ENCODE measurements at places on chromosomes 12 and 14.
A peak's percentile ranks its signal among the peaks of the same experiment; 100 is the strongest.

- DNase-seq = no peak
Observed at GRCh38 chr12:108599948-108600701, 2.2 kb upstream of the TMEM119 start.

- DNase-seq = no peak
Observed at GRCh38 chr14:97177016-97177415, 379.8 kb downstream of the VRK1 start.

- DNase-seq = no peak
Observed at GRCh38 chr12:65660096-65660495, 164.2 kb upstream of the HMGA2 start.

GRCh38 chr12:124703856-124704255, 136.4 kb upstream of the NCOR2 start:
- DNase-seq = no peak

GRCh38 chr14:80996049-80996901, 40.9 kb downstream of the TSHR start:
- no peak for DNase-seq

- DNase-seq = no peak
Observed at GRCh38 chr12:62865065-62865464, 69.9 kb downstream of the PPM1H start.

- no peak for DNase-seq
Observed at GRCh38 chr12:88241862-88242570, 99.9 kb downstream of the TMTC3 start.

GRCh38 chr12:49413796-49414195, 46.5 kb downstream of the SPATS2 start:
- no peak for DNase-seq

DNA sequence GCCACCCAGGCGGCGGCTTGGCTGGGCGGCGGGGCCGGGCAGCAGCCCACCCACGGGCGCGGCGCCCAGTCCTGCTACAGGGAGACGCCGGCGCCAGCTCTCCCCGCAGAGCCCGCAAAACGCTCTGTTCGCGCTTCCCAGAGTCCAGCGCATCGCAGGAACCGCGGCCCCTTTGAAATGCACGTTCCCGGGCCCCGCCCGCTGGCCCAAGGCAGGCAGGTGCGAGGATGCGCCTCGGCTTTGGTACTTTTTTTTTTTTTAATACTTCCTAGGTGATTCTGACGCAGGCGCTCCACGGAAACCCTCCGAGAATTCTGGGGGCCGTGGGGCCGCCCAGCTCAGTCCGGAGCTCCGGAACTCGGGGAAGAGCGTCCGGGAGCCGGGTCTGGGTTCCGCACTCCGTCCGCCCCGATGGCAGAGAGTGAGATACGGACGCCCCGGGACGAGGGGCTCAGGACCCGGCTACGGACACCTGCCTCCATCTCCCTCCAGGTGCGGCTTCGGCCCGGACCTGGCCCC, 483 bp downstream of the POC1B start:
- peak; percentile 5 for DNase-seq

DNA sequence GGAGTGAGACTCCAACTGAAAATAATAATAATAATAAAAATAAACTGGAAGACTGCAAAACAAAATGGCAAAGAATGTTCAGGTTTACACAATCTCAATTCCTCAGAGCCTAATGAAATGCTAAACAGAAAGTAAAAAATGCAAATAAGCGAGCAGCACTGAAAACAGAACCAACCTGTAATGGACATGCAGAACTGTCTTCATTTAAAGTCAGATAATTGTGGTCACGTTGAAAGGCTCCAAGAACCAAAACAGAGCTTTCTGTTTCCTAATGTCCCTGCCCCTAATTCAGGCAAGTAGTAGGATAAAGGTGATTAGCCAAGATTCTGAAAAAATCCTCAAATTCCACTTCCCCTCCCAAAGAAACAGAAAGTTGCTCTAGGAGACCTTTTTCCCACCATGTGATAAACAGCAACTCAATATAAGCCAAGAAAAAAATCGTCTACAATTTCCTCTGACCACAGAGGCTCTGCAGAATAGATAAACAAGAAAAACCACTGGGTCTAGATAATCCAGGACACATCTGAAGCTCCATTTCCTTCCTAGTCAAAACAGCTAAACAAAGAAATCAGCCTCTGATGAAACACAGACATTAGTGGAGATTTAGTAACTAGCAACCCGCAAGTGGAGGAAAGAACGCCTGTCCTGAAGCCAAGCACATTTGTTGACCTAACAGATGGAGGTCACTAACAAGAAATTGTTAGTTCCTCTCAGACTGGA, 3.0 kb downstream of the MIS18BP1 start:
- no peak for DNase-seq

DNA sequence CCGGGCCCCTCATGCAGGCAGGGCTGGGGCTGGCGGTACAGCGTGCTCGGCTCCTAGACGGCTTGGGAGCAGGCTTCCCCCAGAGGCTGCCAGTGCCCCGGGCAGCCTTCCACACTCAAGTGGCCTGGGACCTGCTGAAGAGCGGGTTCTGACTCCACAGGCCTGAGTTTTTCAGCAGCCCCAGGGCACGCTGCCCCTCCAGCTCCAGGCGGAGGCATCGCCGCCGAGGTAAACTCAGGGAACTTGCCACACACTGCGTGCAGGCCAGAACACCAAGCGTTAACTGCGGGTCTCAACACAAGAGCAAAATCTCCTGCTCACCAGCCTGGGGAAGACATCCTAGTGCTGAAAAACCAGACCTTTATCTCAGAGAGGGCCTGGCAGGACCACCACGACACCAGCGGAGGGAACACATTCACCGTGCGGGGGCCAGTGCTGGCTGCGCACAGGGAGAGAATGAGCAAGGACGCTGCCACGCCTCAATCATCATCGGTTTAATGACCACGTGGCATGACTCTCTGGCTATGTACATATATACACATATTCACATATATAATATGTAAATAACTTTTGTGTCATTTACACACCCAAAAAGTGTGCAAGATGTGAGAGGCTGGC, 21.3 kb downstream of the PSMC1 start:
- no peak for DNase-seq

- DNase-seq = no peak
Observed at GRCh38 chr12:2578211-2578610, 216.6 kb upstream of the FKBP4 start.

DNA sequence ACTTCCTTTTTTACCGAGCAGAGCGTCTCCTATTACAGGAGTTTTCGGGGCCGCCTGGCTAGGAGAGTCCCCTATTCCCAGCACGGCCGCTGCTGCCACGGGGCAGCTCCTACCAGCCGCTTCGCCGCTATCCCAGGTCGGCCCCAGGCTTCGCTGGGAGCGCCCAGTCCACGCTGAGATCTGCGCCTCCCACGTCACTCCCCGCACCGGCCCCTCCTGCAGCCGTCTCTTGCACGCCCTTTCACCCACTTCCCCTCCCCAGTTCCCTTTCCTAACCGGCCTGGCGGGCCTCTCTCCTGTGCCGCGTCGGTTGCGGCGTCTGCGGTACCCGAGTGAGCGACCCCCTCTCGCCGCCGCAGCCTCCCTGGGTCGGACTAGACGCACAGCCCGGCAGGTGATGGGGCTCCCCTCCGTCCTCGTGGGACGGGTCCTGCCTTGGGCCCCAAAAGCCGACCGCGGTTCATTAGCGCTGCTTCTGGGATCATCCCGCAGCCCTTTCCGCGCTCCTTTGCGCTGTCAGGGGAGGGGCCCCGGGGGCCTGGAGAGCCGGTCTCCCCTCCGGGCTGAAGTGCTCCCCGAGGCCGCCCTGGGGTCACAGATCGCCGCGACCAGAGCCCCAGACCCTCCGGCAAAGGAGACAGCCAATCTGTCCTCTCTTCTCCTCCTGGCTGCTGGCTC, 1318.4 kb downstream of the TMEM121 start:
- DNase-seq = peak; percentile 36

GRCh38 chr14:105888784-105889665, 362.6 kb downstream of the TMEM121 start:
- no peak for DNase-seq

DNA sequence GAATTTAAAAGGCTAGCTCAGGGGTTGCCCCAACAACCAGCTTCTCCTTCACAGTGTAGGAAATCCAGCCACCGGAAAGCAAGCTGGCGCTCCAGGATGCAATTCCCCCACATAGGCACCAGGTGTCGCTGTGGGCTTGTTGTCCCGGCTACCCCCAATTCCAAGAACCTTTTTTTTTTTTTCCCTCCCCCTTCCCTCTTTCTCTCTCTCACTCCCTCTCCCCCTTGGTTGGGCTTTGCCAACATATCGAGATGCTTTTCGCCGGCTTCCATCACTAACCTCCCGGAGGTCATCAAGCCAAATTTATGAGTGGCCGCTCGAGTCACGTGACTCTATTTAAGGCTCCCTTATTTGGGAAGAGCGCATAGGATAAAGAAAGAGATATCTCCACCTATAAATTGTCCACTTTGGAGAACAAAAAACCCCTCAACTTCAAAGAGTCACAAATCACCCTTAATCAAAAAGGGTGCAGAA, at the start of gene HOXC5:
TSS of gene HOXC5 (plus strand) at position 424 of the 474 bp plus-strand sequence. CDS start 73 bp downstream, outside the sequence.
- peak; percentile 41 for DNase-seq

DNA sequence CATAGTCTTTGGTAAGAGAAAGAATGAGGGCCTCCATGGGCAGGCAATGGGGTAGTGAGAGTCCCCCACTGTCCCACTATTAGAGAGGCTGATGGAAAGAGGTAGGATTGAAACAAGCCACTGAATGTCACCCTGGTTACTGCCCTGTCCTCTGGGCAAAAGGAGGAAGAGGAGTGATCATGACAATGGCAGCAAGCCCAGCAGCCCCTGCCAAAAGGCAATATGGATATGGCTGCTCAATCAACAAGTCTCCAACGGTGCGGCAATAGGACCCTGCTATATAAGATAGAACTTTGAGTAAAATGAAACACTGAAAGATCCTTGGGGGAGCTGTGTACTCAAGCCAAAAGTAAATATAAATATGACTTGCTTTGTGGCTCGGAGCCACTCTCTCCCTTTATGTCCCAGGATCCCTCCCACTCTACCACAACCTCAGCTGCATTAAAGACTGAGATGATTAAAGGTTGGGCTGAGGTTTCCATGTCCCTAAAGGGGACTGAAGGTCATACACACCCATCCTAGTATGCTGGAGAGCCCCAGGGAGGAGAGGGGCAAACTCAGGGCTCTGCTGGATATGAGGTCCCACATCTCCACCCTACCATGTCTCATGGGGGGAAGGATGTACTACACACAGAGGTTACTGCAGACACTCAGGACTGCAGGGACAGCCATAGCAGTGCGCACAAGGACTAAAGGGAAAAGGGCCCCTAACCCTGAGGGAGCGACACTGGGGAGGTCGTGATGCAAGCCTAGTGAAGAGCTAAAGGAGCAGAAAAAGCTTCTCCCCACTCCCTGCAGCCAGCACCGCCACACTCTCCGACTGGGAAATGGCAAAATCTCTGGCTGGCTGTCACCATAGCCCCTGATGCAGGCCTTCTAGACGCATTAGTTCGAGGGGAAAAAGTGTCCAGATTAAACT, 5.9 kb downstream of the POMT2 start:
- DNase-seq = no peak

GRCh38 chr12:71164568-71165197, 6.9 kb upstream of the TSPAN8 start:
- no peak for DNase-seq

- no peak for DNase-seq
Observed at GRCh38 chr14:41397926-41398325, 208.8 kb upstream of the LRFN5 start.

GRCh38 chr14:88037325-88037724, 32.4 kb downstream of the GPR65 start:
- DNase-seq = no peak

- no peak for DNase-seq
Observed at GRCh38 chr14:99038431-99038820, 233.6 kb downstream of the BCL11B start.

- DNase-seq = no peak
Observed at GRCh38 chr12:65631621-65632111, 192.6 kb upstream of the HMGA2 start.

- DNase-seq = no peak
Observed at GRCh38 chr12:12533238-12533829, 29.3 kb downstream of the DUSP16 start.

DNA sequence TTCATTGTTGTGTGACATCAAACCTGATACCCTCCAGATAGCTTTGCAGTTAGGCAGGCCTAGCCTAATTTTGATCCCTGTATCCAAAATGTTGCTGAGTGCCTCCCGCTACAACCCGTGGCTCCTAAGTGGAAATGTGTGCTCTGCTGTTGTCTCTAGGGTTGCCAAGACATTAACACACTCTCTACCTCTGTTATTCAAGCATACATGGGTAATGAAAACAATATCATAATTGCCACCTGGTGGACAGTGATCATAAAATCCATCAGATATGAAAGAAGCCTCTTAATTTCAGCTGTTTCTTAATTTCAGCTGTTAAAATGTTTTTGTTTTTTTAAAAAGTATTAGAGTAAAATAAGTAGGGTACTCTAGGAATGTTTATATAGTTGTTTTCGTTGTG, 93.5 kb downstream of the PLEKHA5 start:
- DNase-seq = no peak

- no peak for DNase-seq
Observed at GRCh38 chr14:55697414-55697861, 117.4 kb downstream of the KTN1 start.

- no peak for DNase-seq
Observed at GRCh38 chr12:15956413-15957185, 45.5 kb downstream of the DERA start.

DNA sequence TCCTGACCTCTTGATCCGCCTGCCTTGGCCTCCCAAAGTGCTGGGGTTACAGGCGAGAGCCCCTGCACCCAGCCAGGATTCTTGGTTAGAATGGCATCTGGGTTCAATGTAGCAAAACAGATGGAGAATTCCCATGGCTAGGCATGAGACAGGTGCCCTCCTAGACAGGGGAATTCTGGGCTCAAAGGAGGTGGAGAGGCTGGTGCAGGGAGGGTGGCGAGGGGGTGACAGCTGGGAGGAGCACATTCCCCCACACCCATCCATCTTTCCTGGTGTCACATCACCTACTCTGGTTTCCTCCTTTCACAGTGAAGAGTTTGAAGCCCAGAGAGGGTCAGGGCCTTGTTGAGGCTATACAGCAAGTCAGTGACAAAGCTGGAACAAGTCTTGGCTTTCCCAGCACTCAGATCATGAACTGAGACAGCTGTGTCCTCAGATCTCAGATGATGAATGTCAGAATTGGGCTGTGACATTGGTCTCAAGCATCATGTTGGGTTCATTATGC, 2.8 kb downstream of the SERPINA1 start:
- no peak for DNase-seq

DNA sequence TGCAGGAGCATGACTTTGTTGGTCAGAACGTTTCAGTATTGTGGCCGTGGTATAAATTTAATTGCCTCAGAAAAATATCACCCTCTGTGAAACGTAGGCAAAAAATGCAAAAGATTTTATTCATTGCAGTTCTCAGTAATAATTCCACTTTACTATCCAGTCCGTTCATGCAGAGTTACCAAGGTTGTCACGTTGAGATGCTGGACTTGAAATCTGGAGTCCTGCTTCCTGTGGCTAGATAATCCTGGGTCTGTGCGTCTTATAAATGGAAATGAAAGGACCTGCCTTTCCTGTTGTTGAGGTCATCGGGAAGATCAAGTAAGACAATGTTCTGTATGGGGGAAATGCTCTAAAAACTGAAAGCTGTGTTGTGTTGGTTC, 1.3 kb upstream of the AVPR1A start:
- DNase-seq = no peak

DNA sequence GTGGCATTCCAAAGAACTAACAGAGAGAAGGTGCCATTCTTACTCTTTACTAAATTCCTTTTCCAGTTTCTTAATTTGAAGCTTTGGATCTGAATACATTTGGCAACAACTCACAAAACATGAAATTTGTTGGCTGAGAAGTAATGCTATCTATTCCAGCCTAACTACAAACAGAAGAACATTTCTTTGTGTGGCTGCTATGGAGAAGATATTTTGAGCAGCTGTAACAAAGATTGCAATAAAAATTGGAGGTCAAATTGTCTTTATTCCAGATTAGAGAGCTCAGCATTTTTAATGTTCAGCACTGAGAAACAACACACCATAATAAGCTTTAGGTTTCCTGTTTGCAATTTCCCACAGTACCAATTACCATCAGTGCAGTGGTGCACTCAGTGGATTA, 835.8 kb upstream of the FLRT2 start:
- no peak for DNase-seq

Measured in stimulated activated CD4-positive, alpha-beta T cell treated with anti-CD3 and anti-CD28 coated beads, TNF-alpha, amount 100 ng/mL, for 1 hour (primary cell).